ENCODE measurements at places on chromosomes 1 and 21. TPM values are rescaled to one million over a fixed set of nuclear protein-coding genes. Genes with fewer than 3 reads are reported as not detected.

TLCD4 gene
- total RNA-seq: not detected

OSCP1 gene
- 22.8 TPM for total RNA-seq

KLHDC8A gene
- total RNA-seq: under 0.01 TPM

KCNQ4 gene
- 0.33 TPM for total RNA-seq

LAMB3 gene
- 218 TPM for total RNA-seq

ASCL5 gene
- total RNA-seq: not detected

PKLR gene
- total RNA-seq: under 0.01 TPM

DNM3 gene
- 2.0 TPM for total RNA-seq

IQCC gene
- 0.54 TPM for total RNA-seq

NPPB gene
- total RNA-seq: not detected

GNG12 gene
- total RNA-seq: 99.9 TPM

C1orf167 gene
- not detected for total RNA-seq

IL20 gene
- total RNA-seq: not detected

CHODL gene
- total RNA-seq: 0.79 TPM

COA6 gene
- total RNA-seq: 9.1 TPM

DAB1 gene
- 0.33 TPM for total RNA-seq

FCRLB gene
- 1.1 TPM for total RNA-seq

GBP4 gene
- total RNA-seq: under 0.01 TPM

ENAH gene
- 38.4 TPM for total RNA-seq

STYXL2 gene
- not detected for total RNA-seq

ERICH3 gene
- not detected for total RNA-seq

BTBD8 gene
- 3.3 TPM for total RNA-seq

SLAMF9 gene
- total RNA-seq: 6.8 TPM

FMOD gene
- total RNA-seq: under 0.01 TPM

TRIM67 gene
- total RNA-seq: not detected

CDC7 gene
- total RNA-seq: 6.9 TPM

COL8A2 gene
- under 0.01 TPM for total RNA-seq

CCT8 gene
- total RNA-seq: 161 TPM

ACAP3 gene
- total RNA-seq: 101 TPM

PGLYRP4 gene
- not detected for total RNA-seq

AGTRAP gene
- 25.1 TPM for total RNA-seq
